Stimulated activated CD8-positive, alpha-beta memory T cell treated with anti-CD3 and anti-CD28 coated beads, Interleukin-2, amount 100 ng/mL, for 1 hour (primary cell): ENCODE measurements at places on chromosomes 2 and 18.

DNA sequence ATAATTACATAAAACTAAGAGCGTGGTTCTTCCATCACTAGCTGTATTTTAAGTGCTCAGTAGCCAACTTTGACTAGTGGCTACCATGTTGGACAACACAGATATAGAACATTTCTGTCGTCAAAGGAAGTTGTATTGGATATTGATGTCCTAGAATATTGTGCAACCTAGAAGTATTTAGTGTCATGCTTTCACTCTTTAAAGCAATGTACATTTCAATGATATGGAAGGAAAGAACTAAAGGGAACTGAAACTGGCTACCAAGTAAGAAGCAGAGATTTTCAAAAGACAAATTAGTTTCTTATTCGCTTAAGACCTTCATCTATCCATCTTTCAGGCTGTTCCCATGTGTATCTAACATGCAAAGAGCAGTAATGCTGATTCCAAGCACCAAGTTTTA is 85.4 kb upstream of the EML6 start:
- DNase-seq, result no peak

DNA sequence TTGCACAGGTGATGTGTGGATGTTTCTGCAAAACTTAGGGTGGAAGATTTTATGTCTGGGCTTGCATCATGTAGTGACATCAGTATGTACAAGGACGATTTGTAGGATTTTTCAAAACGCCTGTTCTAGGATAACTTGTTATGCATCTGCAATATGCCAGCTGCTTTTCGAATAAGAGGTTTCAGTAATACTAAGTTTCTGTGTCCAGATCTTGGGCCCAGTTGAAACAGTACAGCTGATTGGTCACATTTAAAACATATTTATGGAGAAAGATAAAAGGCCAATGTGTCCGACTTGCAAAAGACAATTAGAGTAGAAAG is 1.2 kb downstream of the PTPN4 start:
- no peak for DNase-seq

DNA sequence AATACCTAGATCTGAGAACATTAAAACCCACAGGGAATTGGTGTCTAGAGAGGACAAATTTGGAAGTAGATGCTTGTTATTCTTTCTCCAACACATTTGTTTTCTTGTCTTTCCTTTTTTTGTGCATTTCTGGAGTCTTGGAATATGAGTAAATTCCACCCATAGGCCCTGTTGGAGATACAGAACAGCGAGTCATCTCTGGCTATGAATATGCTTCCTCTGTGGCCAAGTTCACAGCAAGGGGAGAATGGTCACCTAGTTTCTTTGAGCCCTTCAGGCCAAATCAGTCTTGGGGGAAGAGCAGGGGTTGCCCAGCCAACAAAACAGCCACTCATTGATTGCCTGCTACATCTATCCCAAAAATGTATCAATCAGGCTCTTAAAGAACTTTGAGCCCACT is 31.3 kb downstream of the SP140L start:
- no peak for DNase-seq

- no peak for DNase-seq
These were observed 223.7 kb upstream of the TRIB2 start for GRCh38 chr2:12493031-12493513.

DNA sequence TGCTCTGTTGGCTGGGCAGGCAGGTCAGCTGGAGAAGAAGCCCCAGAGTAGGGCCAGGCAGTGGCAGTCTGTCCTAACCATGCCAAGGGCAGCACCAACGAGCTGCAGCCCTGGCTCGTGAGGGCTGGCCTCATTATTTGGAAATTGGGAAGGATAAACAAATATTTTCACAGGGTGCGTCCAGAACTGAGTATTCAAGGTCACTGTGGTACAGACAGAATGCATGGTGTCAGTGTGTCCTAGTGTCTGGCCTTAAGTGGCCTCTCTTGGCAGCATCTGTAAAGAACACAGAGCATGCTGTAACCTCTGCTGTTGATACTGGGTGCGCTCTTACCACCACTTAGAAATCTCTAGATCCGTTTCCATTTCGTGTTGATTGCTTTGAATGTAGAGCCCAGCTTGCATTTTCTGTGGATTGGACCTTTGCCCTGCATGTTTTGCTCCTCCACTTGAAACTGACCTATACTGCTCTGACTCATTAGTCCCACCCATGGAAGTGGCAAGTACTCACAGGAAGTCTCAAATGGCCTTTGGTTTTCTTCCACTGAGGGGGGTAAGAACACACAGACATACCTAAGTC is 88.2 kb downstream of the GREB1L start:
- no peak for DNase-seq

DNA sequence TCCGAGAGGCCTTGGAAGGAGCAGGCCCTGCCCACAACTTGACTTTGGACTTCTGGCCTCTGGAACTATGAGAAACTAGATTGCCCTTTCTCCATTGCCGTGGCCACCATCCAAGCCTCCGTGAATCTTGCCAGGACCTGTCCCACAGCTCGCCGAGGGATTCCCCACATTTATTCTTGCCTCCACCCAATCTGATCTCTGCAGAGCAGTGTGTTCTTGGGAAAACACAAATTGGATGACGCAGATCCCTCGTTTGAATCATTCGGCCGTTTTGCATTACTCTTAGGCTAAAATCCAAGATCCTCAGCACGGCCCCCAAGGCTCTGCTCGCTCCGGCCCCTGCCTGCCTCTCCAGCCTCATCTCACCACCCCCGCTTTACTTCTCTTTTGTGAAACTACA is 364.2 kb downstream of the ZNF516 start:
- no peak for DNase-seq

DNA sequence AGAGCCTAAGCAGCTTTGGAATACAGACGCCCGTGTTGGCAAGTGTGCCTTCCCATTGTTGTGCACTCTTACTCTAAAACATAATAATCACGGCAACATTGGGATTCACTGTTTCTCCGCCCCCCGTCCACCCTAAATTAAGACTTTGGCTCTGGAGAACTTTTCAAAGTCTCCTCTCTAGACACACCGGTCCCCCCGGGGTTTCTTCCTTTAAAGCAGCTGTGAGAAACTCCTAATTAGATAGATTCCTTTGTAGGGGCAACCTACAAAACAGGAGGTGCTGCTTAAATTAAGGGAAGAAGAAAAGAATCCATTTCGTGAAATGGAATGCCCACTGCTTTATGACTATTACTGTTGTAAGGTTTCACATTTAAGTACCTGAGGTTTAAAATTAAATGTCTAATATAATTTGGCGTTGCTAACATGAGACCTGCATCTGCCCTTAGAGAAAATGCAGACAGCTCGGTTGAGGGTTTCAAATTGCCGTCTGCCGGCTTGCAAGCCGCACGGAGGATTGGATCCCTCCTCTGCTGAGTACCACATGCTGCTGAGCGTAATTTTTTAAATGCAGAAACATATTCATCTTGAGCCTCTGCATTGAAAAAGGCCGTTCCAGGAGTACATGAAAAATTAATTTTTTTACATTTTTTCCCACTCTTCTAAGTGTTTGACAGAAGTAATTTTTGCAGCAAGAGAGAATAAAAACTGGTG is 233.3 kb downstream of the GBX2 start:
- DNase-seq, result no peak

- no peak for DNase-seq
These were observed 280.8 kb upstream of the RGPD4 start for GRCh38 chr2:107545851-107546250.

GRCh38 chr2:239728751-239729150 is 296.4 kb downstream of the NDUFA10 start:
- no peak for DNase-seq

- no peak for DNase-seq
These were observed 225.1 kb downstream of the TMEM182 start for GRCh38 chr2:102986826-102987490.

GRCh38 chr2:226423498-226423960 is 376.1 kb downstream of the IRS1 start:
- no peak for DNase-seq

GRCh38 chr2:230823264-230823964 is 41.3 kb upstream of the ITM2C start:
- DNase-seq, result no peak

- no peak for DNase-seq
These were observed 11.0 kb upstream of the CNGA3 start for GRCh38 chr2:98335271-98335670.

GRCh38 chr18:6633310-6633709 is 96.2 kb upstream of the ARHGAP28 start:
- DNase-seq, result no peak

- DNase-seq, result no peak
These were observed 241.5 kb downstream of the RNF152 start for GRCh38 chr18:61651145-61651879.

DNA sequence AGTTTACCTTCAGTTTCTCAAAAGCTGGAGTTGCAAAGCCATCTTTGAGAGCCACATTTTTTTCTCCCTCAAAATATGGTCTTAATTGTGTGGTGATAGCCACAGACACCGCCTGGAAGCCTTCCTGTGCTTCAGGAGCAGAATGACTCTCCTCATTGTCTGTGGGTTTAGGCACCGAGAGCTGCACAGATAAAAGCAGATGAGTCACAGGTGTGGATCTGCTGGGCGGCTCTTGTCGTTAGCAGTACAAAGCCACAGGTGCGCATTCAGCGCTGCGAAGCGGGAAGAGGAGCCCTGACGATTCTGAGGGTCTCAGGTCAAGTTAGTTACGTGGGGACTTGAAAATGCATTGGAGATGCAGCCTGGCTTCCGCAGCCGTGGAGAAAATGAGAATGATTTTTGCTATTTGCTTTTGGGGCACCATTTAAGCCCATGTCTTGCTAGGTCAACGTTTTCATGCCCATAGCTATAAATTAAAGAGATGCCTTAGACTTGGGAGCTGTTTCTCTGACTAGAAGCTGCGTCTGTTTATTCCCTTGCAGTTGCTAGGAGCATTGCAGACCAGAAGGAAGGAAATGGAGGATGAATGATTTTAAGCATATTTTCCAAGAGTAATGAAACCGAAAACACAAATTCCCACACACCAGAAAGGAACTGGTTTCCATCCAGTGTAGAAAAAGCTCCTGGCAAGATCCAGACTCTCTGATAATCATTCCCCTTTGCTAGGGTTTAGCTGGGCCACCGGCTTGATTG is 51.5 kb downstream of the KLHL29 start:
- DNase-seq, result no peak

- no peak for DNase-seq
These were observed 137.4 kb upstream of the ETAA1 start for GRCh38 chr2:67259556-67260342.

DNA sequence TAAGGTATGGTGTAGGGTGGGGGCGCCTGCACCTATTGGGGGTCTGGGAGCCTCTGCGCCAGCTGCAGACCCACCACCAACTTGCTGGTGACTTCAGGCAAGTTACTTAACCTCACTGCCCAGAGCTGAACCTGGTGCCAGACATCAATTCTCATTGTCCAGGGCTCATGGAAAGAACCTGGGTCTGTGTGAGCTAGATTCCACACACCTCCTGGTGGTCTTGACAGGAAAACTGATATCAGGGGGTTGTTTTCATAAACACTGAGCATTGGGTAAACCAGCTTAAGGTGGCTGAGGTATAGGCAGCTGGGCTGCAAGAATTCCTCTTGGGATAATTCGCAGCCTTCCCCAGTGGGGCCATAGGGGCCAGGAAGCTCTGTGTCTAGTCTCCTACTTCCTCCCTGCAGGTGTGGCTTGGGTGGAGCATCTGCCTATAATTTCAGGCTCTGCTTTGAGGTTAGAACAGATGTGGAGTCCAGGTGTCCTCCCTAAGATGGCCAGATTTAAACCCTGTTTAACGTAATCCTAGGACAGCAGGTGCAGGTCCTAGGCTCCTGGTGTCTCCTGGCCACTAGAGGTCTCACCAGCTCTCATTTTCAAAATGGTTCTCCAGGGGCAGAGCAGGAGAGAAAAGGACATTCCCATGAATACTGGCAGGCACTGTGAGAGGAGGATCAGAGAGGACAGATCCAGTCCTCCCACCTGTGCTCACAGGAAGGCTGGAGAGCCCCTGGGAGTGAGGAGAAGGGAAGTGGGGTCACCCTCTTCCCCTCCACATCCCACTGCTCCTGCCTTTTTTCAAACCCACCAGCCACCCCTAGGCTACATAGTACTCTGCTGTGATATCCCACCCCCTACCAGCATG is 100.4 kb upstream of the SMAD2 start:
- no peak for DNase-seq

GRCh38 chr2:203002054-203002821 is 12.4 kb upstream of the NBEAL1 start:
- DNase-seq, result no peak

DNA sequence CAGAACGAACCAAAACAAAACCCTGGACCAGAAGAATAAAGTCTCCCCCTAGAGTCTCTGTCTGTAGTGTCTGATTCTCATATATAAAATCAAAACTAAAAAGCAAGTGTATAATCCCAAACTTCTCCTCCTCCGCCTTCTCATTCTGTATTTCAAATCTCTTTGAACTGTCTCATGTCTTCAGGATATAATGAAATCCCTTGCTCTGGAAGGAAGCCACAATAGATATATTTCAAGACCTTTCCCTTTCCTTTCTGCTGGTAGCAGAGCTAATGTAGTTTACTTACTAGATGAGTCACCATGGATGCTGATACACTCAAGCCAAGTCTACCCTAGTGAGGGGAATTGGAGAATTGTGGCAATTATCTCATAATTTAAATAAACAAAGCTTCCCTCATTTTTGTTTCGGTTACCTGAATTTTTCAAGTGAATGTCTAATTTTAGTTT is 33.5 kb upstream of the CCDC93 start:
- DNase-seq, result no peak

DNA sequence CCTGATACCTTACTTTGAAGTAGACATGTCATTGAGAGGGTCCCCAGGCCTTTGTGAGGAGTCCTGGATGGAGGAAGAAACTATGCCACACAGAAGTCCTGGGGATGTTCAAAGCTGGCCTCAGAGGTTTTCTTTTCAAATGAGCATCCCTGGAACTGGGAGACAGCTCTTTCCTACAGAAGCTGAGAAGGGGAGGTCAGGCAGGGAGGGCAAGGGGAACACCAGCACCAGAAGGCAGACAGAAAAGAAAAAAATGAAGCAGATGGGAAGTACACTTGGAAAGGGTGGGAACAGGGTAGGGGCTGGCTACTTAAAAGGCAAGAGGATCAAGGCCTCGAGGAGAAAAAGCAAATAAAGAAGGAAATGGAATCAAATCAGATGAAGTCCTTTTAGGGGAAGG is 120.0 kb downstream of the FMNL2 start:
- no peak for DNase-seq
